ENCODE measurements at places on chromosomes 5 and 9.

- no peak for DNase-seq
These were observed 226.3 kb downstream of the DEPDC1B start for GRCh38 chr5:60473654-60474053.

DNA sequence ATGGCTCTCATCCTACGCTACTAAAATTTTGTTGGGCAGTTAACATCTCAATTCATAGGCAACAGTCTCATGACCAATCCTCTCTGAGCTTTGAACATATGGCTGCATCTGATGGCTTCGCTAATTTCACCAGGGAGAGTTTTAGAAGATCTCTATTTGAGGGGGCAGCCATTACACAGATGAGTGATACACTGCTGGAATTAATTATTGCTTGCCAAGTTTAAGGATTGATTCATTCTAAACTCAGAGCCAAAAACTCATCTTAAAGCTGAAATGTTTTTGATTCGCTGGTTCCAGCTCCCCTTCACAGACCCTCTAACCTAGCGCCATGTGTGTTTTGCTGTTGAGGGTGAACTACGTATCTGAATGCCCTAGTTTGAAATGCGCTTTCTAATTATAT is 519.9 kb upstream of the WWC1 start:
- no peak for DNase-seq

DNA sequence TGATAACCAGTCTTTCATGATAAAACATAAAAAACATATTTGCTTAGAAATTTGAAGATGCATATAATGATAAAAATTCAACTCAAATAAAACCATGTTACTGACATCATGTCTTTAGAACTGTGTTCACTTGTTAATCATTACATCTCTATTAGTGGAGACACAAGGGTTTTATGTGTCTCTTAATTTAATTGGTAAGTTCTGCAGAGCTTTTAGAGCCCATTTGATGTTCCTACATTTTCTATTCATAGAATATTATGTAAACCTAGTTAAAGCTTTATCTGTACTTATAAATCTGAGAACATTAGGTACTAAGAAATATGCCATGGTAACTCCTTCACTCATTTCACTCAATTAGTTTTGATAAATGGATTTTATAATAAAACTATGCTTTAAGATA is 285.4 kb downstream of the SLCO4C1 start:
- no peak for DNase-seq

DNA sequence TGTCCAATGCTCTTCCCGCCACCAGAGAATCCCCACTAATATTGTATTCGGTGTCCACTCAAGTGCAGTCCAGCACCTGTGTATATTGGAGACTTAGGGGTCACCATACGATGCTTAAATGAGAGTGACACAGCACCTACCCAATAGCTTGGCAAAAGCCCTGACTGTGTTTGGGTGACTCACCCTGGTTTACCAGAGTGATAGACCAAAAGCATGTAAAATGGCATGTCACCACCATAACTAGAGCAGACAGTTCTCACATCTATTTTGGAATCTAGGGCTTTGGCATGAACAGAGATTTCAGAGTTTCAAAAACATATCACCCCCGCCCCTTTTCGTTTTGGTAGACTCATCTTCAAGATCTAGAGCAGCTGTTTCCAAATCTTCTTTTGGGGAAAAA is 217.3 kb upstream of the RASEF start:
- DNase-seq = no peak

DNA sequence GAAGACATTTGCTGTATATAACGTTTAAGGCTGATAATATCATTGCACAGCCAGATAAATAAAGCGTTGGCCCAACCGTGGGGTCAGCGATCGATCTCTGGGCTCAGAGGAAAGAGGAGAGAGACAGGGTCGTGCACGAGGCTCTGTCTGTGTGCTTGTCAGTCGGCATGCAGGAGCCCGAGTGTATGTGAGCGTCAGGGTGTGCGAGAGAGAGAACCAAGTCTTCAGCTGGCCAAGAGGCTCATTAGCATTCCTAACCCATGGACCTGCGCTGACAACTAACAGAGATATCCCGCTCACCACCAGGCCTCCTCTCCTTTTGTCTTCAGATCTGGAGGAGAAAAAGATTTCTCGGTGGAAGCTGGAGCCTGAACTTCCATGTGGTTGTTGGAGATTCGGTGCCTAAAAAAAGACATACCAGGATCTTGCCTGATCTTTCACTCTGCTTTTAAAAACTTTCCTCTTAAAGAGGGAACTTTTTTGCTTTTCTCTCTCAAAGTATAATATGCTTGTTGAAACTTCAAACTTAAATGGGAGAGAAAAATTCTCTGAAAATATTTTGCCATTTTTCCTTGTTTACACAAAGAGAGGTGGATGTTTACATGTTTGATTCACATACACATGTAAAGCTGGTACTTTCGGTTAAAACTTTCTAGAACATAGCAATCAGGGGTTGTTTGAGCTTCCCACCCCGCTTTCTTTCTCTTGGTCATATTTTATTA is 16.5 kb downstream of the NR2F1 start:
- no peak for DNase-seq

DNA sequence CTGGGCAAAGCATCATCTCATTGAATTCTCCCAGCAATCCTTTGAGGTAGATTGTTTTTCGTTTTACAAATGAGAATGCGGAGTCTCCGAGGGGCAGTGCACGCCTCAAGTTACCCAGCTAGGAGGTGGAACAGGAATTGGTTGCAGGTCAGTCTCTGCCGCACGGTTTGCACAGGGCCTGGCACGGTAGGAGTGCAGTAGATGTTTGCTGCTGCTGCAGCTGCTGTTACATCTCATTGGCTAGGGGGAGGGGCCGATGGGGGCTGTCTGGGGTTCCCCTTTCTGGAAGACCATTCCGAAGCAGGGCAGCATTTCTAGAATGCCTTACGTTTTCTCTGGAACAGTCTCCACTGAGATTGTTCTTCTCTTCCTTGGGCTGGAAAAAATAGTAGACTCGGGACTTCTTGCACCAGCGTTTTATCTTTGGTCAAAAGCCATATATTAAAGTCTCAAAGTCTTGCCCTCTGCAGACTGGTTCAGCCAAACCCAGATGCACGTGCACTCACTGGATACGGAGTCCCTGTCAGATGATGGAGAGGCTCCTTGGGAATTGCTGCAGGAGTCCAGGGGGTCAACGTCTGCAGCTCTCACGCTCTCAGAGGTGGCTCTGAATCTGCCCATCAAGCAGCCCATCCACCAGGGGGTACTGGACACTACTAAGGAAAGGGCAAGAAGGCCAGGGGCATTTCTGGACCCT is 1.2 kb downstream of the USP20 start:
- DNase-seq = no peak

- peak; percentile 50 for DNase-seq
These were observed 87.3 kb upstream of the GNAQ start for GRCh38 chr9:78118742-78119473.

- no peak for DNase-seq
These were observed 19.9 kb upstream of the KCNIP1 start for GRCh38 chr5:170483701-170484458.

DNA sequence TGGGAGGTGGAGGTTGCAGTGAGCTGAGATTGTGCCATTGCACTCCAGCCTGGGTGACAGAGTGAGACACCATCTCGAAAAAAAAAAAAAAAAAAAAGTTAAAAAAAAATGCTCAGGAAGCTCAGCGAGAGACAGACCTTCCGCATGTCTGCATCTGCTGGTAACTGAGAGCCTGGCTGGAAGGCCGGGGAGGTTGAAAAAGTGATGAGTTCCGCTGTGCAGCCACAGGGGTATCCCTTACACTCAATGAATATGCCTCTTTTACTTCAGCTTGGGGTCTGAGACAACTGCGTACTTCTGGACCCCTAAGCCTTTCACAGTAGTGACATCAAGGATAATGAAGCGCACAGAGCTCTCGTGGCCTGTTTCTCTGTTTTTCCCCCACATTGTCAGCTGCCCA is 179.9 kb upstream of the KLF4 start:
- DNase-seq = no peak

- no peak for DNase-seq
These were observed 181.3 kb downstream of the SNCAIP start for GRCh38 chr5:122493091-122494021.

DNA sequence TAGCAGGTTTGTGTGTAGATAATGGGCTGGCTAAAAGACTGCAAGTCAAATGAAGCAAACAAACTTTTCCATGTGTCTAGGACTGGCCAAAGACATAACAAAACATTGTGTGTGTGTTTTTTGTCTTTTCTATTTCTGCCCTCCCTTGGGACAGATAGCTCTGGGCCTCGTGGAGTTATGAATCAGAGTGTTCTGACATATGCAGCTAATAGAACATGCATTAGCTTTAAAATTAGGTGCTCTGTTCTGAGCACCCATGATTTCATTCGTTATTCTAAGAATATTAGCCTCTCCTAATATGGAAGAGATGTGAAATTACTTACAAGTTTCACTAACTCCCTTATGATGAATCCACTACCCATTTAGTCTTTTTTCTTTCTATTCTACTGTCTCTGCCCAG is 367.3 kb upstream of the PAPPA start:
- no peak for DNase-seq

- DNase-seq = no peak
These were observed 175.3 kb downstream of the RFK start for GRCh38 chr9:76218886-76219445.

GRCh38 chr5:95668728-95669127 is 14.1 kb downstream of the SPATA9 start:
- no peak for DNase-seq

- DNase-seq = no peak
These were observed 591.8 kb downstream of the PDE4D start for GRCh38 chr5:59301727-59302126.

GRCh38 chr5:10630126-10630525 is 66.3 kb downstream of the ANKRD33B start:
- DNase-seq = no peak

GRCh38 chr5:101643794-101644193 is 652.3 kb downstream of the SLCO4C1 start:
- DNase-seq = no peak

GRCh38 chr5:116947691-116948528 is 373.3 kb upstream of the SEMA6A start:
- peak; percentile 14 for DNase-seq

GRCh38 chr5:44412286-44412685 is 23.1 kb upstream of the FGF10 start:
- DNase-seq = no peak

DNA sequence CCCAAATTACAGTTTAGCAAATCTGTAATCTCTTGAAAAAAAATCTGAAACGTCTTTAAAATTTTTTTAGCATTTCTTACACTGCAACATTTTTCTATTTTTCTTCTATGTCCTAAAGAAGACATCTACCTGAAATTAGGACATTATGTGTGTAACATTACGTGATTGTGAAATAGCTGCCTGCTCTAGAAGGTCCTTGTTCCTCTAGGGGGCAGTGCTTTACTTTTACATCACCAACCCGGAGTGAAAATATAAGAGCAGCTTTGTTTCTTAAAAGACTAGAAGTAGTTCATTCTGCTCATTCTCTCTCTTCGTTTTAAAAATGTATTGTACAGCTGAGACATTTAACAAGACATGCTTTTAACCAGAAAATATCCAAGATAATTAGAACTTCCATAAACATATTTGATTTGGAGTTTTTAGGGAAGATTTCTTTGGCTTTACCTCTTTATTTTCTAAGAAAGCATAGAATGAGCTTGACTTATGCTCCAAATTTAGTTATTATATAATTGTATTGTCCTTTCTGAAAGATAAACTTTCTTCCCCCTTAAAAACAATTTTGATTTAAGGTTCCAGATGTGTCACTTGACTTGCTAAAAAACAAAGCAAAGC is 48.1 kb upstream of the RIOK2 start:
- no peak for DNase-seq

GRCh38 chr9:89115426-89115825 is 63.2 kb downstream of the SHC3 start:
- no peak for DNase-seq

DNA sequence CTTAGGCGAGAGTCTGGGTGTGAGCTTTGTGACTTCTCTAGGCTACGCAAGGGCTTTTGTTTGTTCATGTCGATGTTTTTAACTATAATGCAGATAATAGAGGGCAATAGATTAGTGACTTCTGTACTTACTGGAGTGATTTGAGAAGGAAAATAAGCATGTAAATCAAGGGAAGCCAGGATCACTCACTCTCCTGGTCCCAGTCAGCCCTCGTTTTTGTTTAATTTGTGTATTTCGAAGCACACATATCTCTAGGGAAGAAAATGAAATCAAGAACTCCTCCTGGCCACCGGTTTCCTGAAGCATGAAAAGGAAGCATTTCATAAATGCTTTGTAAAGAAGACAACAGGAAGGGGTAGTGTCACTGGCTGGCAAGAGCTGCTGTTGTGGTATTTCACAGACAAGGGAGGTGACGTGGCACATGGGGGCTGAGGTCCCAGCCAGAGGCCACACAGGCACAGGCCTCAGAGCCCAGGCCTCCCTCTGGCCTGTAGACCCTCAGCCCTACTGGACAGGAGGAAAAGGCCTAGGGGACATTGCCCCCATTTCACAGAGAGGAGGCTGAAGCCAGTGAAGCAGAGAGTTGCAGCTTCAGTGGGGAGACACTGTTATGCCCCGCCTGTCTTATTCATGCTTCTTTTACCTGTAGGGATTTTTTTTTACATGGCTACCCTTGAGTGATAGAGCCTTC is 34.1 kb downstream of the IRF1 start:
- peak; percentile 72 for DNase-seq

- DNase-seq = no peak
These were observed 215.1 kb downstream of the SEC61B start for GRCh38 chr9:99437145-99437544.

DNA sequence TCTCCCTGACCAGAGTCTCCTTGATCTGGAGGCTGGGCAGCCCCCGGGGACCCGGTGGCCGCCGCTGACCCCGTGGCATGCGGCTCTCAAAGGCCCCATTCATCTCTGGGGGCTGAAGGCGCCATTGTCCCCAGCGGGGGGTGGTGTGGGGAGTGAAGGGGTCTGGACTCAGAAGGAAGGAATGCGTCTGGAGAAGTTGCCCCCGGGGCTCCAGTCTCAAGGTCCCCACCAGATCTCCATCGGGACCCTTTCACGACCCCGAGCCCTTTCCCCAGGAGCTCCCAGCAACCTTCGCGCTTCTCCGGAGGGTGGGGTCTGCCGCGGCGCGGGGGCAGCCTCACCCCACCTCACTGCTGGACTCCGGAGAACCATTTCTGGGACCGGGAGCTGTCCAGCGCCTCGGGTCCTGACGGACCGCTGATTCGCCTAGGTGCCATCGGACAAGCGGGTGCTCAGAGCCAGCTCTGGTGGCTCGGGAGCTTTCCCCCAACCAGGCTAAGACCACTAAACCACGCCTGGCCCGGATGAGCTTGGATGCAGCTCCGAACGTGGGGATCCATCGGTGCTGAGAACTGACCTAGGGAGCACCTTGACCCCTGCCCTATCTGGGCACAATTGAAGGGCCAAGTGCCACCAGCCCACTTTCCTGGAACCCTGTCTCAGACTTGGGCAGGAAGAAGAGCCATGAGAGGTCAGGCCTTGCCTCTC is 5.1 kb upstream of the PCDH1 start:
- peak; percentile 36 for DNase-seq

Data from natural killer cell (primary cell).